ENCODE measurements at places on chromosomes 5 and 9. TPM values are rescaled to one million over a fixed set of nuclear protein-coding genes. Genes with fewer than 3 reads are reported as not detected.

The ZMAT2 gene
- total RNA-seq: 72.7 TPM

The CDC20B gene
- 0.56 TPM for total RNA-seq

The RANBP6 gene
- total RNA-seq: 47.5 TPM

The DCAF10 gene
- total RNA-seq: 17.6 TPM

The PIGO gene
- 11.6 TPM for total RNA-seq

The KIAA1958 gene
- 2.5 TPM for total RNA-seq

The FCN2 gene
- total RNA-seq: not detected

The ZFP2 gene
- under 0.01 TPM for total RNA-seq

The ZDHHC11B gene
- under 0.01 TPM for total RNA-seq

The CARD9 gene
- 4.6 TPM for total RNA-seq

The LRRC19 gene
- total RNA-seq: not detected

The DIRAS2 gene
- not detected for total RNA-seq

The MBLAC2 gene
- total RNA-seq: 3.1 TPM

The PKD2L2 gene
- 0.38 TPM for total RNA-seq

The SLC6A3 gene
- total RNA-seq: not detected

The NSD1 gene
- 39.5 TPM for total RNA-seq

The PPP2CA gene
- 157 TPM for total RNA-seq

The NR6A1 gene
- total RNA-seq: 0.19 TPM

The PCDHB15 gene
- 0.38 TPM for total RNA-seq

The EQTN gene
- not detected for total RNA-seq

Measured in regular cardiac myocyte (primary cell).